ENCODE measurements at places on chromosomes 3 and 15.

DNA sequence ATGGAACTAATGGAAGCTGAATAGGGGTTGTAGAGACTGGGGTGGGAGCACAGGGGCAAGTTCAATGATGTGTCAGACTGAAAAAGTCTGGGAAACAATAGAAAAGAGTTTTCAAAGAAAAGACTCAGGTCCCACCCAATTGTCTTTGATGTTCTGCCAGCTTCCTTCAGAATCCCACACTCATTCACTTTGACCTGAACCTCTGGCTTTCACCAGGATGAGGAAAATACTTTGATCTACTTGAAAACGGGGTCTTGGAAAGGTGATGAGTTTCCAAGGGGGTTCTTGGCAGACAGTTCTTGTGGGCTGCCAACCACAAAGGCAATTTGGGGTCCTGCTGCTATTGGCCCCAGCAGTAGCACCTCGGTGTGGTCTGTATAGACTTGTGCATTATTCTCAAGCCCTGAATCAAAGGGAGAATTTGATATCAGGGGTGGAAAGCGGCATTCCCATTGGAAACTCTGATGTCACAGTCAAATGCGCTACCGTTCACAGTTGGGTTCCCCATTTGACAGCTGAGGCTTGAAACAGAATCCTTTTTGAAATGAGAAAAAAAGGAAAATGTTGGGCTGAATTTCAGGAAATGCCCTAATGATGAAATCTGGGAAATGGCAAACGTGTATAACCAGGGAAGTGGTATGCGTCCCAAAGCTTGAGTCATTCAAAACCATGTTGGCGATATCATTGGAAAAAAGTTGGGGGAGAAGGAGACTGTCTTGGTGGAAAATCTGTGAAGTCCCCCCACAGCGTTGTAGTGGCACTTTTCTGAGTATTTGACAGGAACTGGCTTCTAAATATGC lies 229.2 kb upstream of the LRTM1 start:
- no peak for DNase-seq

GRCh38 chr15:100730129-100730528 lies 127.7 kb downstream of the ASB7 start:
- no peak for DNase-seq

- DNase-seq, result no peak
Observed at GRCh38 chr3:129378949-129379348, 49.5 kb downstream of the EFCAB12 start.

GRCh38 chr15:80246425-80246894 lies 5.6 kb downstream of the CTXND1 start:
- DNase-seq, result no peak

- DNase-seq, result no peak
Observed at GRCh38 chr3:190716961-190717360, 145.5 kb downstream of the GMNC start.

DNA sequence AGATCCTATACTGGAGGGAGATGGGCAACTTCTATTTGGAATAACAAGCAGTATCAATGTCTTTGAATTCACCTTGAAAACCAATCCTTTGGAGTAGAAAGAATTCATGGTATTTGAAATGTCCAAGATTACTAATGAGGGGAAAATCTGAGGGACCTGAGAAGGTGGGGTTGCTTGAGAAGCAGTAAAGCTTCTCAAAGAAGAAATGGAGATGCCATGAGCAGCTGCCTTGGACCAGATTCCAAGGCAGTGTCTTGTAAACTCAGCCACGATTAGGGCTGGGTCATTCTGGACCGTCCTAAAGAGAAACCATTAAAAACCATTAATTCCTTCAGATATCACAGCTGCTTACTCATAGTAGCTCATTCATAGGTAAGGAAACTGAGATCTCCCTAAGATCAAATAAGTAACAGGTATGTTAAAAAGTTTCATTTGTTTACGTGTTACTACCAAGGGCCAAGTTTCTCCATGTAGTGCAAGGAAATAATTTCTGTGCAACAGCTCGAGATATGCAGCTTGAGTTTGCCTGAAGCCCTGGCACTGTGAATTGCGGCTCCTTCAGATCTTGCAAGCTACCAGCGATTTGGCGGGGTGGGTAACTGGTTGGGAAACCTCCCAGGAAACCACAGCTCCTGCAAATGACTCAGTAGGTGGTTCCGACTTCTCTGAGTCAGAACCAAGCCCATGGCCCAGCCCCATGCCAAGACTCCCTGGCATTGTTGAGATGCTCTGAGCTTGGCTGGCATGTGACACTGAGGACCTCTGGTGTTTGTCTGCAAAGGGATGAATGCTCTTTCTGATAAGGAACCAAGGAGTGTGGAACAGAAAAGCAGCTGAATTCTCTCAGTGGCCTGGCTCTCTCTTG lies 296.8 kb downstream of the RORA start:
- peak; percentile 31 for DNase-seq

GRCh38 chr15:60529332-60529731 lies 50.4 kb upstream of the ICE2 start:
- no peak for DNase-seq

GRCh38 chr15:91553196-91553854 lies 300.2 kb upstream of the SLCO3A1 start:
- no peak for DNase-seq

DNA sequence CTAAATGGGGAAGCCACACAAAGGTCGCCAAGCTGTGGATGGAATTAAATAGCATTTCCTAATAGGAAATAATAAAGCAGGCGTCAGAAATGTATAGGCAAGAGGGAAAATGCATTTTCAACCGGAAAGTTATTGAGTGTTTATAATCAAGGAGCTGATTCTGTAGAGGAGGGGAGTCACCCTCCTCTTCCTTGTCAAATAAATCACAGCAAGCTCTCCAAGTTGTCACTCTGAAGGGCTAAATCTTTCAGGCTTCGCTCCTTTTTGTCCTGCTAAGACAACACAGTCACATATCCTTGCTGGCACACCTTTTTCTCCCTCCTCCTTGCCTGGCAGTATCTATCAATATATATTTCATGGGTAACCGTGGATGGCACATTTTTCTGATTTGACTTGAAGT lies 338.4 kb downstream of the SATB1 start:
- no peak for DNase-seq

DNA sequence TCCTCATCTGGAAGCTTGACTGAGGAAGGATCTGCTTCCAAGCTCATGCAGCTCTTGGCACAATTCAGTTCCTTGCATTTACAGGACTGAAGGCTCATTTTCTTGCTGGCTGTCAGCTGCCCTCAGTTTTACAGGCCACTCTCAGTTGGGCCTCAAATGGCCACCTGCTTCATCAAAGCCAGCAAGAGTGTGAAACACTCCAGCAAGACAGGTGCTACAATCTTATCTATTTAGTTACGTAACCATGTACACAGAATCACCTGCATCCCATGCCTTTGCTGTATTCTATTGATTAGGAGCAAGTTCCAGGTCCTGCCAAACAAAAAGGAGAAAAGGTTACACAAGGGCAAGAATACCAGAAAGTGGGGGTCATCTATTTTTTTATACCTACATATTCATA lies 40.8 kb downstream of the RHCG start:
- no peak for DNase-seq

DNA sequence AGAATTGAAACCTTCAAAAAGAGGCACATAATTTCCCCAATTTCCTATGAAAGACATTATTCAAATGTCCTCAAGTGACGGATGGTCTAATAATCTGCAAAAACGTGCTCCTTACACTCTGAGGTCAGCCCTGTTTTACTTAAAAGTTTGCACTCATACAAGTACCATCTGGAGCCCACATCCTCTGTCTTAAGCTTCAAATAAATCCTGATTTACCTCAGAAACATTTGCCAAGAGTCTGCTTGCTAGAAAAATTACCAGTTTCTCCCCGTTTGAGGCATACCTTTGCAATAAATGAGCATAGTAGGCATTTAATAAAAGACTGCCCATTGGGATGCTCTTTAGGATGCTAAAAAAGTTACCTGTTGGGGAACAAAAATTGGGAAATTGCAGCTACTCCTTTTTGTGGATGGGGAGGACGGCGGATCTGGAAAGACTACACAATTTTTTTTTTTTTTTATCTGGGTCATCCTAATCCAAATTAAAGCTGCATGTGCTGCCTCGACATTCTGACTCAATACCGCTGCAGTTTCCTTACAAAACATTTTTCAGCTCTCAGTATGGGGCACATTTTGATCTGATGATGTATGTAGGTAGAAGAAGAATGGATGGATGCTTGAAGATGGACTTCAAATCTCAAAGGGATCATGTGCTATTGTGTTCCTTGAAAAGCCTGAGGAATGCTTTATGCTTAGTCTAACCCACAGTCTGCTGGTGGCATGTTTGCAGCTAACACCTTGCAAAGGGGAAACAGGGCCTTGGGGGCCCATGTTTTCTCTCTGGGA lies 233.7 kb upstream of the ADAMTS9 start:
- no peak for DNase-seq

DNA sequence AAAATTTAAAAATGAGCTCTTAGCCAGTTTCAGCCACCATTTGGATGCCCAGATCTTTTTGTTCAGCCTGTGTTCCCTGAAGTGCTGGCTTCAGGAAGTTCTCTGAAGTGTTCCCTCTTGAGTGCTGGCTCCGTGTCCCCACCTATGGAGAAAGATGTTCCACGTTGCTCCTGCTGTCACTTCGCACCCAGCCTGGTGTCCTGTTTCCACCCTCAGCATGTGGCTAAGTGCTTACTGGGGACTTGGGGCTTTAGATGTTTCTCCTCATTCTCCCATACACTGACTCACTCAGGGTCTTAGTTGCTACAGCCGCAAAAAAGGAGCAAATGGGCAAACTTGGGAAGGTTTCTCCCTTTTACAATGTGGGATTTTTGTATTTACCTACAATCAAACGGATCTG lies 16.6 kb downstream of the CHCHD6 start:
- DNase-seq, result no peak

DNA sequence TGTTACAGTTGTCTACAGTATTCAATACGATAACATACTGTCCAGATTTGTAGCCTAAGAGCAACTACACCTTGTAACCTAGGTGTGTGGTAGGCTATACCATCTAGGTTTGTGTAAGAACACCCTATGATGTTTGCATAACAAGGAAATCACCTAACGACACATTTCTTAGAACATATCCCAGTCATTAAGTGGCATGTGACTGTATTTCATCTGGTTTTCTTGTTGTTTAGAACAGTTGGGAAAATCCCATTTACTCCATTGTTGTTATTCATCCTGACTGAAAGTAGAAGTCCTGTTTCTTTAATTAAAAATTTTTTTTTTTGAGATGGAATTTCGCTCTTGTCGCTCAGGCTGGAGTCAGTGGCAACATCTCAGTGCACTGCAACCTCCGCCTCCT lies 31.3 kb downstream of the LRRC28 start:
- DNase-seq, result no peak

DNA sequence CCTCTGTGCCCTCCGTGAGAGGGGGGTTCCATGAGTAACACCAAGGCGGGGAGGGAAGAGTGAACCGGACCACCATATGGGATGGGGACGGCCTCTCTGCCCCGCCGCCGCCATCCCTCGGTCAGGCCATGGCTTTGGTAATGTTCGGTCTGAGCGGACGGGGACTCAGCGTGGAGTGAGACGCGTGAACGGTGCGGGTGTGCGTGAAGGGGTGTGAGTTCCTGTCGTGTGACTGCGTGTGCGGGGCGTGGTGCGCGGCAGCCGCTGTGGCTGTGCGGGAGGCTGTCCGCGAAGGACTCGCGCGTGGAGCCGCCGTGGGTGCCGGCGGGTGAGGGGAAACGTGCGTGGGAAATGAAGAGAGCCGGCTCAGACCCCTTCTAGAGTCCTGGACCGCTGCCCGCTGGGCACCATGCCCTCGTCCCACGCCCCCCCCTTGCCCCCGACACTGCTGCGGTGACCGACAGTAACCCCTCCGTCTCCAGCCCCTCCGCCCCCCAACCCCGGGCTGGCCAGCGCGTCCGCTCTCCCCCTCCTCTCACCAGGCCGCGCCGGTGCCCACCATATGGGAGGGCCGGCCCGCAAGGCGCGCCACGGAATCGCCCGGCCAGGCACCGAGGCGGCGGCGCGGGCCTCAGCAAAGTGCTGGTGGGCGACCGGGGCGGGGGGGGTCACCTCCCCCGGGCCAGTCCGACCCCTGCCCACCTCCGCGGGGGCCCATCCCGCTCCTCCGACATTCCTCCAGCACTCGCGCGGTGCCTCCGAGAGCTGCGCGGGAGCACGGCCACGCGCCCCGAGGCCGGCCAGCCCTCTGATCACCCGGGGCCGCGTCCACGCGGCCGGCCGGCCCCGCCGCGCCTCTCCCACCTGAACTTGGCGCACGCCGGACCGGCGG lies 589 bp downstream of the KLF15 start:
- peak; percentile 44 for DNase-seq

GRCh38 chr15:40873694-40874561 lies at the start of gene RHOV:
TSS of gene RHOV (minus strand) at chr15:40874234. CDS start at chr15:40874139, 95 bp downstream.
- DNase-seq, result peak; percentile 68

DNA sequence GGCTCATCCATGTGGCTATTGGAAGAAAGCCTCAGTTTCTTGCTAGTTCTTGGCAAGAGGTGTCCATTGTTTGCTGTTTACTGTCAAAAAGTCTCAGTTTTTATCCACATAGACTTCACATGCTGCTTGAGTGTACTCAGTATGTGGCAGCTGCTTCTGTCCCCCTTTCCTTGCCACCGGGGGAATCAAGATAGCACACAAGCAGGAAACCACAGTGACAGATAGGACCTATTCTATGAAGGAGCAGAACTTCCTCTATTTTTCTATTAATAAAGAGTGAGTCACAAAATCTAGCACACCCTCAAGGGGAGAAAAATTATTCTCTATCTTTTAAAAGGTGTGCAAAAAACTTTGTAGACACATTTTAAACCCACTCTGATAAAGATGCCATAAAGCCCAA lies 121.4 kb upstream of the GMNC start:
- DNase-seq, result no peak

GRCh38 chr15:71570736-71571135 lies 239.6 kb upstream of the NR2E3 start:
- no peak for DNase-seq

DNA sequence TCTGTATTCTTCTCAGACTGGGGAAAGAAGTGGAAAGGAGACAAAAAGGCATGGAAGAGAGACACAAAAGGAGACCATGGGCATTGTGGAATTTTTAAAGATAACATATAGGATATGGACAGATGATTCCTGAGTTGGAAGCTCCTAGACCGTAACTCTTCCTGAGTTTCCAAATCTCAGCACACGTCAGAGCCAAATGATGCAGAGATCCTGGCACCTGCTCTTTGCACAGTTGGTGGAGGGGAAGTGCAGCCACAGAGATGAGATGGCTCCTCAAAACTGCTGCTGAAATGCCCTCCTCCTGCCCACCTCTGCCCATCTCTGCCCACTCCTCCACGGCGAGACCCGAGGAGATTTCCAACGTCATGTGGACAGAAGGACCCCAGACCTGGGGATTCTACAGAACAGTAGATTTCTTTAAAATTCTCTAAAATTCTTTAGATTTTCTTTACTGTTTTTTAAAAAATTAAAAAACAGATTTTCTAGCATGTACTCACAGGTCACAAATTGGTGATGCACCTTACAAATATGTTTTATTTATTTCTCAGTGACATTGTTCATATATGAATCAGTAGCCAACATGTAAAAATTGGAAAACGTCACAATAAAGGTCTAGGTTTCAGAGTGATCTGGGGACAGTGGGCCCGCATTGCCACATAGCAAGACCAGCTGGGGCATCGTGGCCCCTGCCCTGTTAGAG lies 8.1 kb downstream of the CPN2 start:
- DNase-seq, result no peak

GRCh38 chr15:97791824-97792792 lies 168.4 kb upstream of the ARRDC4 start:
- DNase-seq, result no peak
